ENCODE measurements at places on chromosomes 11 and 22.

- DNase-seq: no peak
These were observed 103.2 kb upstream of the KIRREL3 start for GRCh38 chr11:127103586-127104388.

DNA sequence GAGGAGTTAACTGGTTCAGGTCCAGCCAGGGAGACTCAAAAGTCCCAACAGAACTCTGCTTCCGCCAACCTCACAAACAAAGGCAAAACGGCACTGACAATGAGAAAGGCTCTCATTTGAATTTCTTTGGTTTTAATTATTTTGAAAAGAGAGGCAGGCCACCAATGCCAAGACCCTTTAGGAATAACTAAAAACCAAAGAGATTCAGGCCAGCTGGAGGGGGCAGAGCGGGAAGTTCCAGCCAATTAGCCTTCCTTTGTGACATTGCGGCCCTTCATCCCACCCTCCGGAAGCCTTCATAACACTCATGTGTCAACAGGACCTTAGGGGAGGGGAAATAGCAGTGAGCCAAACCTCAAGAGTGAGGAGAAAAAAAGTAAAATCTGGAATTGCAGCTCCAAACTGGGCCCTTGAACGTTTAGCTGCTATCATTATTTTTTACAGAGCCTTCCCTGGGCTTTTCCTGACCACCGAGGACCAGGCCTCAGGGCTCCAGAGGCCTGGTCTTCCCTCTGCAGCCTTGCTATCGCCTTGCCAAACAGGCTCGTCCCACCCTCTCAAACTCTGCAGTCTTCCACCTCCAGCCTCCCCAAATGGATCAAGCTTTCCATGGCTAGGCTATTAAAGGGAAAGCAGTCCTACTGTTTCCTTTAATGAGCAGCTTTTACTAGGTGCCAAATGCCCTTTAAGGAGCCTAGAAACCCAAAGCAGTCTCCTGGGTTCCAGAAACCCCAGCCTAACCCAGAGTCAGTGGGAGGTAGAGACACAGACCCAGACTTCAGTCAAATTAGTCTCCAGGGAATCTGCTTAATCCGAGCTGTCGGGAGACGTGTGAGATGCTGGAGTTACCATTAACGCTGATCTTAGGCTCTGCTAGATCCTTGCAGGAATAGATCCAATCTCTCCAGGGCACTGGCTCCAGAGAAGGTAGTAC is 114.2 kb downstream of the CCDC34 start:
- DNase-seq: peak; percentile 9

GRCh38 chr11:10459029-10459970 is 4.2 kb downstream of the AMPD3 start:
- peak; percentile 62 for DNase-seq

DNA sequence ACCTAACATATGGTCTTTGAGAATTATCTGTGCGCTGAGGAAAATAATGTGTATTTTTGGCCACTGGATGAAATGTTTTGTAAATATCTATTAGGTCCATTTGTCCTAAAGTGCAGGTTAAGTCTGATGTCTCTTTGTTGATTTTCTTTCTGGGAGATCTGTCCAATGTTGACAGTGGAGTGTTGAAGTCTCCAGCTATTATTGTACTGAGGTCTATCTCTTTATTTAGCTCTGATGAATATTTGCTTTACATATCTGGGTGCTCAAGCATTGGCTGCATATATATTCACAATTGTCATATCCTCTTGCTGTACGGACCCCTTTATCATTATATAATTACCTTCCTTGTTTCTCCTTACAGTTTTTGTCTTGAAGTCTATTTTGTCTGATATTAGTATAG is 833.8 kb downstream of the DLG2 start:
- no peak for DNase-seq

- DNase-seq: peak; percentile 45
These were observed 34.9 kb downstream of the JRKL start for GRCh38 chr11:96424693-96425092.

DNA sequence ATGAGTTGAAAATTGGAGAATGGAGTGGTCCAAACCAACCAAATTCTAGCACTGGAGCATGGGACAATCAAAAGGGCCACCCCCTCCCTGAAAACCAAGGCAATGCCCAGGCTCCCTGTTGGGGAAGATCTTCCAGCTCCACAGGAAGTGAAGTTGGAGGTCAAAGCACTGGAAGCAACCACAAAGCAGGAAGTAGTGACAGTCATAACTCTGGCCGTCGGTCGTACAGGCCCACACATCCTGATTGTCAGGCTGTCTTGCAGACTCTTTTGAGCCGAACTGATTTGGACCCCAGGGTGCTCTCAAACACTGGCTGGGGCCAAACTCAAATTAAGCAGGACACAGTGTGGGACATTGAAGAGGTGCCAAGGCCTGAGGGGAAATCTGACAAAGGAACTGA is 80.5 kb upstream of the ADSL start:
- DNase-seq: peak; percentile 58

GRCh38 chr11:67055812-67056211 is 835 bp upstream of the RHOD start:
- DNase-seq: no peak

DNA sequence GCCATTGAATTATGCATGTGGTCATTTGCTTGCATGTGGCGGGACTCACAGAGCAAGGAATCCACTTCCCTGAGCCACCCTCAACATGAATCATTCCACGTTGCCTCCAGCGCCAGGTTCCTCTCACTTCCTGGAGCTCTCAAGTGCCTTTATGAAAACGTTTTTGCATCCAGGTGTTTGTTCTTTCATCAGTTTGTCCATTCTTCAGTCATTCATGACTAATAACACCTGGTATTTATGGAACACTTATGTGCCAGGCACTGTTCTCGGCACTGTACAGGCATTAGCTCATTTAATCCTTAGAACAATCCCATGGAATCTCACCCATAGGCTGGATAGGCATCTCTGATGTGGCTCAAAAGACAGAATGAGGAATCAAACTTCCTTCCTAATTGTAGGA is 256.1 kb upstream of the SYN3 start:
- DNase-seq: no peak

- DNase-seq: no peak
These were observed 12.3 kb downstream of the OR51V1 start for GRCh38 chr11:5188201-5188600.

DNA sequence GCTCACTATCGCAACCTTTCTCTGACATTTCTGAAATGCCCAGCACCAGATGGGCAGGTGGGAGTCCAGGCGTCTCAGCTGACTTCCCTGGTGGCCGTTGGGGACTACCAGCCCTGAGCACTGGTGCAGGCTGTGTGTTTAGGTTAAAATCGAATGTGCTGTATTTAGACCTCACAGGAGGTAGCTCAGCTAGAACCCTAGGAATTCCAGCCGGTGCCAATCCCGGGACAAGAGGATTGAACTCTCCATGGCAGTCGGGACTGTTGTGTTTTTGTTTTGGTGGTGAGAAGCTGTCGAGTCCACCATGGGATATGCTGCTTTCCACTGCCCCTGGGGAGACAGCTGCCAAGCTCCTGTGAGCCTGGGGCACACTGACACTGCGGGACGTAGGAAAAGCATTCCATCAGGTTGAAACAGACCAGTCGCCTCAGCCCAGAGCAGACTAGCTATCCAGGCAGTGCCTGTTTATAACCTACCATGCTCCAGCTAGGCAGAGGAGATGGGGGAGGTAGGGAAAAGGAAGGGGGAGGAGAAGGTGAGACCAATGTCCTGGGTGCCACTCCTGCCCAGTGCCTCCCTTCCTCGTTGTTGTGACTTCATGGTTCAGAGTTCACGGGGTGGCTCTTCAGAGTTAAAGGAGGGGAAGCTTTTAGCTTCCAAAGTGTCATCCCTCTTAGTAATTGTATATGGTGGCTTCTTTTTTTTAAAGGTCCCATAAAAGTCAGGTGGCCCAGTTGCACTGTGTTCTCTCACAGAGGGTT is 53.0 kb downstream of the MICAL2 start:
- DNase-seq: no peak

GRCh38 chr11:12226093-12226492 is 115.7 kb downstream of the MICAL2 start:
- no peak for DNase-seq

- no peak for DNase-seq
These were observed 2.4 kb downstream of the HPS4 start for GRCh38 chr22:26481112-26481693.

GRCh38 chr11:84899134-84899533 is 728.0 kb downstream of the DLG2 start:
- no peak for DNase-seq

- DNase-seq: no peak
These were observed 26.3 kb downstream of the APOL1 start for GRCh38 chr22:36279219-36279666.

GRCh38 chr11:132298357-132298756 is 927.9 kb downstream of the NTM start:
- DNase-seq: no peak

DNA sequence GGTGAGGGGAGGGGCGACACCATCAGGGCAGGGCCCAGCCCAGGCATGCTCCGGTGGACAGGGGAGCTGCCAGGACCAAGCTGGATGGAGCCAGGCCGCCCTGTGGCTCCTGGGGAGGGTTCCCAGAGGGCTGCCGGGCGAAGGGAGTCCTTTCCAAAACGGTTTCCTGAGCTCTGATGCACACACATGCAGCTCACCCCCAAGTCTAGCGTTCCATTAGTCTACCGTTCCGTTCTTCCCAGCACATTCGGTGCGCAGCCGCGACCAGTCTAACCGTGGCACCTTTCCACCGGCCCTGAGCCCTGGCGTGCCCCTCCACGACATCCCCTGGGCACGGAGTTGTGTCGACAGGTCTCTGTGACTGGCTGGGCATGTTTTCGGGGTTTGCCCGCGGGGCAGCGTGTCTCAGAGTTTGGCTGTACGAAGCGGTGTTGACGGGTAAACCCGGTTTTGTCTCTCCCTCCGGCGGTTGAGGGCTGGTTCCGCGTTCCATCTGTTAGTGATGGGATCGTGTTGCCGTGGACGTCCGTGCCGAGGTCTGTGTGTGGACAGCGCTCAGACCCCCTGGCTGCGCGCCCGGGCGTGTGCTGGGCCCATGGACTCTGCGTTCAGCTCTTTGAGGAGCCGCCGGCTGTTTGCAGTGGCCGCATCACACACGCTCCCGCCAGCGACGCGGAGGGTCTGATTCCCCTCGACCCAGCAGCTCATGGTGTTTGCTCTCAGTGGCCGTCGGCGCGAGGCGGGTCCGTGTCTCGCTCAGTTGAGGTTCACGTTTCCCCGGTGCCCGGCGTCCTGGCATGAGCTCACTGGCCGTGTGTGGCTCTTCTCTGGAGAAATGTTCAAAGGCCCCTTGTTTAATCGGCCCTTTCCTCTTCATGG is 121.2 kb downstream of the IGLL1 start:
- no peak for DNase-seq

- DNase-seq: no peak
These were observed 613 bp upstream of the GSC2 start for GRCh38 chr22:19150482-19151328.

- peak; percentile 93 for DNase-seq
These were observed 91.3 kb downstream of the LRRC32 start for GRCh38 chr11:76579056-76579751.

GRCh38 chr11:28770806-28771205 is 662.6 kb downstream of the METTL15 start:
- no peak for DNase-seq

GRCh38 chr11:92768121-92768840 is 201.2 kb upstream of the MTNR1B start:
- DNase-seq: no peak

DNA sequence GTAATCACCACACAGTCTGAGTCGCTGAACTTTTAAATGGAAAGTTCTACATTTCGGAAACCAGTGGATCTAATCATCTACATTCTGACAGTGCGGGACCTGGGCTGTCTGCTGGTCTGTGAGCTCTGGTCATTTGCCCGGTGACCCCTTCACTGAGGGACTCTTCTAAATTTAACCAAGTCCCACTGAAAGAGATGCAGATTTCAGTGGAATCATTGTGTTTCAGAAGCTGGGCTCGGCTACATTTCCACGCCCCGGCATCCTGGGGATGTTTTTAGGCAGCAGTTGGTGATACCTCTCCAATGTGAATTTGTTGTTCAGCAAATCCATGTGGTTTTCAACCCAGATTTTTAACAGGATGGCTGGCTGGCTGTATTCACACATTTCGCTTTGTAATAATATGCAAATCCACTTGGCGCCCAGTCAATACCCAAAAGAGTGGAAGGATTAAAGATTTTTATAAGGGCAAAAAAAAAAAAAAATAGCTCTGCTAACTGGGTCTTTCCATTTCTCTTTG is 145.5 kb upstream of the RASSF10 start:
- no peak for DNase-seq

GRCh38 chr22:36100134-36100824 is 60.3 kb downstream of the APOL3 start:
- no peak for DNase-seq

- peak; percentile 96 for DNase-seq
These were observed 110.1 kb downstream of the NOX4 start for GRCh38 chr11:89381094-89381493.

GRCh38 chr11:94796190-94796580 is 28.0 kb downstream of the AMOTL1 start:
- no peak for DNase-seq

- DNase-seq: no peak
These were observed 163.4 kb upstream of the NCAM1 start for GRCh38 chr11:112797648-112798293.

DNA sequence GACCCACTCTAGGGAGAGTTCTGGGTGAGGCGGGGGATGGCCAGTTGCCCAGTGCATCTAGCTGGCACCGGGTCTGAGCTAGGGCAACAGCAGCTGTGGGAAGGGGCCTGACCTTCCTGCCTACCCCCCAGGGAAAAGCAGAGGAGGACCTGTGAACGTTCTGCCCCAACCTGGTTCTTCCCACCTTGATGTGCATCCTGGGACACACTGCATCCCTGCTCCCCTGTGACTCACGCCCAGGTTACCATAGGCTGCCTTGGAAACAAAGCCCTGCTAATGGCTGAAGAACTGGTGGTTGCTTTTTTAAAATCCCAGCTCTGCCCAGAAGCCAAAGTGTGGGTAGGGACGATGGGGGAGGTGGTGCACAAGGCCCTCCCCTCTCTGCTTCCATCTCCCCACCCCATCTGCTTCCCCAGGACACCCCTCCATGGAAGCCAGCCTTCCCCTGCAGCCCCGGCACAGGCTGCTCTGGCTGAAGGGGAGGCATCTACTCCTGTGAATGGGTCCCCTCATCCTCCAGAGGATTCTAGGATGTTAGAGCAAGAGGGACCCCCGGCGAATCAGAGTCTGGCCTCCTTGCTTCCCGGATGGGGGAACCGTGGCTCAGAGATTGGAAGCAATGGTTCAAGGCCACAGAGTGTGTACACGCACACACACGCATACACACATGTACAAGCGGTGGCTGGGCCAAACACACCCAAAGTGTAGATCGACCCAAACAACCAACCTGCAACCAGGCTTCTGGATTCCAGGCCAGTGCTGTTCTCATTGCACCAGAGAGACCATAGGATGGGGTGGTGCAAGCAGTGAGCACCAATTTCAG is 7.6 kb upstream of the C11orf96 start:
- no peak for DNase-seq

GRCh38 chr11:67572747-67573419 is 10.7 kb upstream of the GSTP1 start:
- peak; percentile 25 for DNase-seq

DNA sequence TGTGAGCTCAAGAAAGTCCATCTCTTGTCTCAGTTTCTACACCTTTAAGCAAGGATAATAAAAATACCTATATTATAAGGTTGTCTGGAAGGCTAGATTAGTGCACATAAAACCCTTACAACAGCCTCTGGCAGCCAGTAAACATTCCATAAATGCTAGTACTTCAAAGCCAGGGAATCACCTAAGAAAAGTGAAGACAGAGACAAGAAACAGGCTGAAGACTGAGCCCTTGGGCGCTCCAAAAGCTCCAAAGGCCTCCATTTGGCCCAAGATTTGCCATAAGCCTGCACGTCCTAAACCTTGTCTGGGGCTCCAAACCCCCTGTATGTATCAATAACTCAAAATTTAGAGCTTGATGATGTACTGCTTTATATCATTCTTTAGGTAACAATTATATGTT is 52.2 kb upstream of the AKIP1 start:
- no peak for DNase-seq

GRCh38 chr22:39290724-39291161 is 28.7 kb downstream of the RPL3 start:
- DNase-seq: no peak
